ENCODE measurements at places on chromosomes 6 and 20.
A peak's percentile ranks its signal among the peaks of the same experiment; 100 is the strongest.

DNA sequence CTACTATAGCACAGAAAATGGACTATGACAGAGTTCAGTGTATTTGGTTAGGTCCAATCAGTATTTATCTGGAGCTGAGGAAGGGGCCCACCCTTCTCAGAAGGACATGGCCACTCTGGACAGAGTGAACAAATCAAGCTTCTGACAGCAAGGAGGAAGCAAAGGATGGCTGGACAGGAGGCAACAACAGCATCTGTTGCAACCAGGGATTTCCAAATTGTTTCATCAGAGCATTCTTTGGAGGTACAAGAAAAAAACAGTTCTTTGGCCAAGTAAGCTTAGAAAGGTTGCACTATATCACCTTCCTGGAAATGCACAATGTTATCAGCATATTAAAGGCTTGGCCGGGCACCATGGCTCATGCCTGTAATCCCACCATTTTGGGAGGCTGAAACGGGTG is 118.7 kb upstream of the SLC22A16 start:
- DNase-seq, result no peak

- no peak for DNase-seq
These were observed 163.2 kb upstream of the BTBD3 start for GRCh38 chr20:11754451-11754850.

- DNase-seq, result no peak
These were observed 16.2 kb upstream of the EMILIN3 start for GRCh38 chr20:41382791-41383305.

DNA sequence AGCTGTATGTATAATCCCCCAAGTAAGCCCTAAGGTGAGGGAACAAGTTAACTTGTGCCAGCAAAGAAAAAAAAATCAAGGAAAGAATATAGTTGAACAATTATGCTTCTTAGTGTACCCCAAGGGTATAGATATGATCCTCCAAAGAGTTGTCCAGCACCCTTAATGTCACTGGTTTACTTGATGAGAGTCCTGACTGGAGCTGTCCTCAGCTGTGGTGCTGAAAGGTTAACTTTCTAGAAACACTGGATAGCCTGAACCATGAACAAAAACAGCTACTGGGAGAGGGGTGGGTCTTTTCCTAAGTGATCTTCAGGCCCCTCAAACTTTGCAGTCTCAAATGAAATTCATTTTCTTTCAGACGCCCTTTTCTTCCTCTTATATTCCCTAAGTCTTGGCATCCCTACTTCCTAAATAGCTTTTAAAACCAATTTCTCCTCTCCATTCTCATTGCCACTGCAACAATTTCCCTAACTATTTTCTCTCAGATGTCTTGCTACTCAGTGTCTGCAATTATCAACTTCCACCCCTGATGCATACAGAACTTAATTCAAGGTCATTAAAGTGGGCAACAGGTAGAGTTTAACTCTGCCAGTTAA is 83.5 kb upstream of the PROKR2 start:
- DNase-seq, result no peak

GRCh38 chr6:125922322-125922860 is 34.2 kb upstream of the HINT3 start:
- no peak for DNase-seq

- DNase-seq, result no peak
These were observed 33.7 kb downstream of the FAM50B start for GRCh38 chr6:3882866-3883265.

GRCh38 chr6:83917001-83917400 is 57.5 kb downstream of the CYB5R4 start:
- no peak for DNase-seq

- no peak for DNase-seq
These were observed 124.7 kb downstream of the HFE start for GRCh38 chr6:26211963-26212362.

GRCh38 chr6:139187489-139187888 is 52.6 kb downstream of the HECA start:
- no peak for DNase-seq

- DNase-seq, result no peak
These were observed 32.4 kb upstream of the KIF13A start for GRCh38 chr6:18019539-18020534.

DNA sequence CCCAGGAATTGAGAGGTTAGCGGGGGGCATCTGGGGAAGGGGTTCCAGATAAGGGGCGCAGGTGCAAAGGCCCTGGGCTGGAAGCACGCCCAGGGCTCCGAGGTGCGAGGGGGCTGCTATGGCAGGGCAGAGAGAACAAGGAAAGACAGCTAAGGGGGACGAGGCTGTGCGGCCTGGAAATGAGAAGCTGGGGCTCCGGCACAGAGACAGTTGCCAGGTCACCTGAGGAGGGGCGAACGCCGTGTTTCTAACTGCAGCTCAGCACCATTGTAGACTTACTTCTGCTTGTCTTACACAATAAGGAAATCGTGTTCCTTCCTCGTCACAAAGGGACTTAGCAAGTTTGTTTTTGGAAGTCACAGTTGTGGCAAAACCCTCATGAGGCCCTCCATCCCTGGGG is 68.9 kb upstream of the TBXT start:
- DNase-seq, result no peak

GRCh38 chr6:160137989-160138835 is 16.6 kb downstream of the SLC22A1 start:
- DNase-seq, result no peak

GRCh38 chr20:54123587-54124180 is 50.1 kb downstream of the CYP24A1 start:
- DNase-seq, result no peak

GRCh38 chr6:119043783-119044182 is 34.7 kb downstream of the FAM184A start:
- DNase-seq, result no peak

- no peak for DNase-seq
These were observed 74.6 kb downstream of the ISM1 start for GRCh38 chr20:13295637-13296036.

DNA sequence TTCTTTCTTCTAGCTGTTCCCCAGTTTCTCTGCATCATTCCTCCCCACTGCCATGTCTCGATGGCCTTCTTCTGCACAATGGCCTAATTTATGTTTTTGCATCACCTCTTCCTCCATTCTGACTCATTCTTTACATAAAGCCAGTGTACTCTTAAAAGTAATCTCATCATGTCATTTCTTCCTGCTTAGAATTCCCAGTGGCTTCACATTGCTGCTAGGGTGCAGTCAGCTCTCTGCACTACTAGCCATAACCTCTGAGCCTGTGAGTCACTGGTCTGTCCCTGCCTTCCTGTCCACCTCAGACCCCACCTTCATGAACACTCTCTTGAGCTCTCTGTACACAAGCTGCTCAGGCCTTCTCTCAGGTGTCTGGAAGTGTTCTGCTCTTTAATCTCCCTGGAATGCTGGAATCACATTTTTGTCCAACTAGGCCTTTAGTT is 24.1 kb upstream of the TRIM27 start:
- peak; percentile 32 for DNase-seq

DNA sequence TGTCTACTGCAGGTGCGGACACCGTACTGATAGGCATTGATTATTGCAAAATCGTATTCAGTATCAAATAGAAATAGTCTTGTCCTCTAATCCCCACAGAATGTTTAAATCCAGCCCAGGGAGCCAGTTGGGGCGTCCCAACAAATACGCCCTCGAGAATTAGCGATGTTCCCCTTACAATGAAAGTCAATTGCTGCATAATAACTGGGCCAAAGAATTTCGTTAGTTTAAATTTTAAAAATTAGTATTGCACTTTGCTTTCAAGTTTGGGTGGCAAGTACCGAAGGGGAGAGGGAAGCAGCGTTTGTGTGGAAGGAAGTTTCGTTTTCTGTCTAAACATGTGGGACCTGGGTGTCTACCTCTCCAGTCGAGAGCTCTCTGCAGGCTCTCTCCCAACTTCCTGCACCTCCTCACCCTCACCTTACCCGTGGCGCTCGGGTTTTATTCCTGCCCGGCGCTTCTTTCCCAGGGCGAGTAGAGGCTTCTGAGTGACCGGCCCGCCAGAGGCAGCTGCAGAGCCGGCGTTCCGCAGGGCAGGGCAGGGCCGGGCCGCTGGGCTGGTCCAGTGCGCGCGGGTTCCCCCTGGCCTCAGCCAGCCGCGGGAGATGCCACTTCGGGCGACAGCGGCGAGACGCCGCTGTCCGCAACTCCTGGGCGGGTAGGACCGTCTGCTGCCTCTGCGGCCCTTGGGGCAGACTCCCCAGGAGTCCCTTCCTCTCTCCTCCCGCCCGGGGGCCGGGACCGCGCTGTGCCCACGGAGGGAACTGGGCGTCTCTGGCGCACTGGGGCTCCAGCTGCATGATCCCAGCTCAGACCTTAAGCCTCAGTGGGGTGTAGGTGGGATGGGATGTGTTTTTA is 862 bp upstream of the TFAP2C start:
- no peak for DNase-seq

DNA sequence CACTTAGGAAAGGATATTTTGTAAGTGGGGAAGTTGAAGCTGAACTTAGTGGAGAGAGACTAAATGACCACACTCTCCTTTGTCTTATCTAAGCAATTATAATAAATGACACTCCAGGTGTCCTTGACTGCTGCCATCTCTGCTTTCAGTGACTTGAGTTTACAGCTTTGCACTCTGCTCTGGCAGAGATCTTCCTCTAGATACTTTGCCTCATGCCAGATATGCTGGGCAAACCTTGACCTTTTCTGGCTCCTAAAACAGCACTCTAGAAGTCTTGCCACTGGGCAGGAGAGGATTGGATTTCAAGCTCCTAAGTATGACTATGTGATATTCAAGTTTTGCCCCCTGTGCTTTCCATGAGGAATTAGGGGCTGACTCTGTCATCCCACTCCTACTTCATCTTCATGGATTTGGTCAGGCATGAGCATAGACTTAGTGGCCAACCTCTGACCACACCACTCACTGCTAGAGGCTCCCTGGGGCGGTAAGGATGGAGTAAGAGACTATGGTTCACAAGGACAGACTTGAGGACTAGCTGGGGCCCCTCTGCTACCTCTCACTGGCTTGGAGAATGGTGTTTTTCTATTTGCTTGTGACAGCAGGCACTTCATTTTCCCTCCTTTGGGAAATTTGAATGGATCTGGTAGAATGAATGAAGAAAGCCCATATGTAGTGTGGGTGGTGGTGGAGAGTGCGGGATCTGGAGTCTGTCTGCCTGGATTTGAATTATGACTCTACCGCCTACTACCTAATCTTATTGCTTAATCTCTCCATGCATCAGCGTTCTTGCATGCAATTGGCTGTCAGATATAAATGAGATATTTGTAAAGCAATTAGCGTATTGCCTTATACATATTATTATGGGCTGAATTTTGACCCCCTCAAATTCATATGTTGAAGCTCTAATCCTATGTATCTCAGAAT is 191.4 kb downstream of the REV3L start:
- no peak for DNase-seq

DNA sequence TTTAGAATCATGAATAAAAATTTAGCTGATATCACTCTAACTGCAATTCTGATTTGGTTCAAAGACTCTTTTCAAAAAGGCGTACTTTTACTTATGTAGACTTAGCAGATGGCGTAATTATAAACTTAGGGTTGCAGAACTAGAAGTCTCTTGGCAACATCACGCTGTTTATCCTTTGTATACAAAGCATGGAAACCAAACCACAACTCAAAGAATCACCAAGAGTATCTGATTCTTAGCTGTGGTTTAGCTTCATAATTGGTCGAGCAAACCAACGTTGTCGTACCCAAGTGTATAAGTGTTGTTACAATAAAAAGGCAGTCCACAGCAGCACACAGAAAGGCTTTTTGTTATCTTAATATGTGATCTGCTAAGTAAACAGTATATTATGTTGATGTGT is 18.2 kb downstream of the STMND1 start:
- DNase-seq, result no peak

DNA sequence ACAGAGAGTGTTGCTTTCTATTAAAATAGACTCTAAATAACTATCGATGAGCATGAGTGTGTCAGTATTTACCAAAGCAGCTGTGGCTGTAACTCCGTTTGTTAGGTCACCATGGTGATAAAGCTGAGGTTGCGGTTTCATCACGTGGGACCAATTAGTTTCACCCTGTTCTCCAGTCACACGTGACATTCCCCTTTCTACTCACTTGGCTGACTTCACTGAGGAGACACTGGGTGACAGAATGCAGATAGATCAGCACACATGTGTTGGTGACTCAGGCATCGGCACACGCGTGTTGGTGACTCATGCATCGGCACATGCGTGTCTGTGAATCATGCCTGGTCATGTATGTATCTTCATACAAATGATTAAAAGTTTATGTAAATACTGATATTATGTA is 285.4 kb downstream of the THBS2 start:
- DNase-seq, result no peak

- DNase-seq, result no peak
These were observed 93.8 kb upstream of the MARCKS start for GRCh38 chr6:113763311-113763766.

DNA sequence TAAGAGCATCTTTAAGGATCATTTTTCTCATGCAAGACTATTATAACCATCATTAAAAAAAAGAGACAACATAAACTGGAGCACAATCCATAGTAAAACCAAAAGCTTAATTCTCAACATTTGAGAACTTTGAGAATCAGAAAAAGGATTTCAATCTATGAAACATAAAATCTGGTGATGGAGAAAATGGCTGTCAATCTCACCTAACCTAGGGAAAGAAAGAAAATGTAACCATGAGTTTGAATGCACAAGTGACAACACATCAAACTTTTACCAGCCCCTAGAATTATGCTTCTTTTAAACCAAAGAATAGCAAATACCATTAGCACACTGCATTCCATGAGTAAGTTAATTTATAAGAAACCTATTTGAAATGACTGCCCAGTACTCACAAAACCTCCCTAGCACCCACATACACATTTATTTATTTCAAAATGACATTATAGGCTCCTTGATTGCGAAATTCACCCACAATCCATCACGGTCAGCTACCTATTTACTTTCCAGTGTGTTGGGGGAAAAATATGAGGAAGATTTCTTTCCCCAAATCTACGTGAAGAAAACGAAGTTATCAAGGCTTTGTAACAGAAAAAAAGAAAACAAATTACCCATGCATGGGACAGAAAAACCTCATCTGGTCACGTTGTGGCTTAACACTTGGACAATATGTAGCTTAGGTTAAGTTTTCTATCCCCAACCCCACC is 828 bp downstream of the ASCC3 start:
- DNase-seq, result no peak

GRCh38 chr6:26493258-26493657 is 6.8 kb upstream of the BTN1A1 start:
- DNase-seq, result peak; percentile 31

Data from SW 1271 (cell line).